ENCODE measurements at places on chromosomes 5 and 9. TPM values are rescaled to one million over a fixed set of nuclear protein-coding genes. Genes with fewer than 3 reads are reported as not detected.

The MVB12B gene
- total RNA-seq, result 12.2 TPM

The PCDHB13 gene
- total RNA-seq, result 5.9 TPM

The IL17B gene
- 8.9 TPM for total RNA-seq

The ZNF883 gene
- total RNA-seq, result 2.9 TPM

The FTMT gene
- not detected for total RNA-seq

The ZNF454 gene
- 10.6 TPM for total RNA-seq

The ECSCR gene
- total RNA-seq, result 23.8 TPM

The CDHR2 gene
- not detected for total RNA-seq

The C5orf52 gene
- total RNA-seq, result not detected

The PCDHA1 gene
- 0.21 TPM for total RNA-seq

The CCDC192 gene
- total RNA-seq, result not detected

The PLPP7 gene
- 4.1 TPM for total RNA-seq

The SLC36A2 gene
- total RNA-seq, result not detected

The OTP gene
- total RNA-seq, result not detected

The AHRR gene
- 6.7 TPM for total RNA-seq

The ANKDD1B gene
- 10.3 TPM for total RNA-seq

The SMARCA2 gene
- total RNA-seq, result 183 TPM

The KCNV2 gene
- not detected for total RNA-seq

The FLT4 gene
- total RNA-seq, result 18.2 TPM

The GCNT4 gene
- total RNA-seq, result 16.7 TPM

The PCDHGB3 gene
- total RNA-seq, result 7.3 TPM

The SMAD5 gene
- 167 TPM for total RNA-seq

The PDE6A gene
- total RNA-seq, result 0.05 TPM

The SPINK7 gene
- not detected for total RNA-seq

The PTGDS gene
- 3.3 TPM for total RNA-seq

The SPACA9 gene
- total RNA-seq, result 2.5 TPM

The MINAR2 gene
- 0.42 TPM for total RNA-seq

The CD72 gene
- total RNA-seq, result 1.5 TPM

The PNPLA7 gene
- total RNA-seq, result 1.1 TPM

The PTRH1 gene
- total RNA-seq, result 5.7 TPM

The GRM6 gene
- total RNA-seq, result not detected

The OLFML2A gene
- 40.2 TPM for total RNA-seq

The ANGPTL2 gene
- 37.7 TPM for total RNA-seq

The TAF11L12 gene
- total RNA-seq, result not detected

The HNRNPH1 gene
- total RNA-seq, result 1,016 TPM

The CARD6 gene
- total RNA-seq, result 6.0 TPM

The PCDHGA1 gene
- 1.2 TPM for total RNA-seq

The LCN15 gene
- total RNA-seq, result not detected

The PCDHGA4 gene
- 5.8 TPM for total RNA-seq

The PTGR1 gene
- total RNA-seq, result 60.1 TPM

The LRRTM2 gene
- 3.3 TPM for total RNA-seq

The PROB1 gene
- total RNA-seq, result 1.4 TPM

The GRXCR2 gene
- not detected for total RNA-seq

The TMEM171 gene
- not detected for total RNA-seq

The C5orf34 gene
- total RNA-seq, result 9.7 TPM

The CNTFR gene
- total RNA-seq, result 5.6 TPM

The CEP72 gene
- total RNA-seq, result 5.7 TPM

The NUDT12 gene
- total RNA-seq, result 32.1 TPM

The HTR1A gene
- total RNA-seq, result not detected

The TMEM215 gene
- total RNA-seq, result 0.21 TPM

The PCSK5 gene
- total RNA-seq, result 25.4 TPM

The NOTCH1 gene
- total RNA-seq, result 25.6 TPM
